Activated naive CD4-positive, alpha-beta T cell treated with anti-CD3 and anti-CD28 coated beads, Interleukin-2, amount 50 U/mL, for 16 hours (primary cell): ENCODE measurements at places on chromosomes 4 and X.
A peak's percentile ranks its signal among the peaks of the same experiment; 100 is the strongest.

DNA sequence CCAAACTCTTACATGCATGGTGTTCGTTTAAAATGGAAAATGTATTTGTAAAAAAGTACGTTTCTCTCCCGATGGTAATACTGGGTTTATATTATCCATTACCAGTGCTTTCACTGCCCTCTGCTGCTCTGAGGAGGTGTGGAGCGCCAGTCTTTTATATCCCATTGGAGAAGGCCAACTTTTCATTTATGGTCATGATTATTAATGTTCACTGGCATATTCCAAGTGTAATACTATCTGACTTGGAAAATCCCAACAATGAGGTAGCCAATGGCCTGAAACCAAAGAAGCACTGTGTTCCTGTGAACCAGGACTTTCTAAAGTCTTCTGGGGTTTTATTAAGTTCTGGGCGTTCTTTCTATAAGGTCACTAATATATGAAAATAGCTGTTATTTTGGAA is 80.7 kb downstream of the SYNPO2 start:
- DNase-seq, result no peak

DNA sequence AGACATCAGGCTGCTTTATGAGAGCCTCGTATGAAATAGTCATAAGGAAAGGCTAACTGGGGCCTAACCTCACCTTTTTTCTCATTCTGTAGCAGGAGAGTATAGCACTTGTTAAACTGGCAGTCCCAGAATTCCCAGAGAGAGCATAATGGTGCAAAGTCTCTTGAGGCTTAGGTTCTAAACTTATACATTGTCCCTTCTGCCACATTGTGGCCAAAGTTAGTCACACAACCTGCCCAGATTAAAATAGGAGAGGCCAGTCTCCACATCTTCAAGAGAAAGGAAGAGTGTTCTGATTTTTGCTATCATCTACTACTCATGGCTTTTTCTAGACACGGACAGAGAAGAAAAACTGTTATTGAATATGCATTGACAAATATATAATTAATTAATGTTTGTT is 1588.9 kb upstream of the PCDH7 start:
- no peak for DNase-seq

DNA sequence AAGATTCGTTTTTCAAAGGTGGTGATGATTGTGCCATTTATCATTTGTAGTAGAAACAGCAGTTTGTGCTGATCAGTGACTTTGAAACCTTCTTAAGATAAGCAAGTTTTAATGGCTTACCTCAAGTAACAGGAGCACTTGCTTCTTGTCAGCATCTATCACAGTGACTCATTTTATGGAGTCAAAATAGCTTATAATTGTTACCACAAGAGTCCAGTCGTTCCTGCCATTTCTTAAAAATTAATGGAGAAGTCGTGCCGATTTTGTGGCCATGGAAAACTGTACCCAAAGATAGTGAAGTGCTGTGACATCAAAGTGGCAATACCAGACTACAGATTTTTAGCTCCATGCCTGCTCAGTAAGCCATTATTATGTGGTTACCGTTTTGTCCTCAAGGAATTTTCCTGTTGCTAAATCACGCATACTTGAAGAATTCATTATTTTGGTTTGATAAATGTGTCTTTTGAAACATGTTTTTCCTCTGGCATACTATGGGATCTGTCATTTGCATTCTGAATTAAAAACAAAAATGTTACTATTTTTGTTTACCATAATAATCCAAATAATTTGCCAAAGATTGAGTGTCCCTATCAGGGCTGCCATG is 129.9 kb downstream of the CBR4 start:
- no peak for DNase-seq

- DNase-seq, result no peak
These were observed 116.0 kb upstream of the PGRMC2 start for GRCh38 chr4:128403586-128403985.

DNA sequence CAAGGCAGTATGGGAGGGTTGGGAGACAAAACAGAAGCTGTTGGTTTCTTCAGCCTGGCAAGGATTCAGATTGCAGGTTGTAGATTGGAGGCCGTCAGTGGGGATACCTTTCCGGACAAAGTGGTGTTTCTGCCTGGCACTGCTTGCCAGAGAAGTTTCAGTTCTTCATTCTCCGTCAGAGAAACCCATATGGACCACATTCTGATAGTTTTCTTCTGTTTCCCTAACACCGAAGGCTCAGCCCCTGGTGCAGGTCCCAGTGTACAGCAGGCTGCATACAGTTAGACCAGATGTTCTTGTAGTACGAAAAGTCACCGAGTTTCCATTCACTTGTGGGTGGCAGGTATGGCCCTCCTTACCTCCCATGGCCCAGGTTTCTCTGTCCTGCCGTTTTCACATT is 107.3 kb downstream of the PTTG2 start:
- no peak for DNase-seq

DNA sequence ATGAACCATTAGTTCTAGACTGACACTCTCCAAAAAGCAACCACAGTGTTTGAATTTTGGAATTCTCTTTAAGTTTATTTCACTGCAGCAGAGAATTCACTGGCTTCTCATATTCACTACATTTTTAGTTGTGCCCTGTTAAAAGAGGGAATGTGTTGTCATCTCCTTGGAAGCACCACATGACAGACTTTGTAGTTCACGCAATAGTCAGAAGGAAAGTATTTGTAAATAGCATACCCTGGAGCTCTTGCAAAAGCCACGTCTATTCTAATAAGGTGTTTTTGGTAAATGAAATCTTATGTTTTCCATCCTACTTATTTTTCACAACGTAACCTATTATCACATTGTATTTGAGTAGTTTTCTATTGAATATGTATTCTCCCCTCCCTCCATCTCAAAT is 25.8 kb downstream of the DOCK11 start:
- DNase-seq, result no peak

GRCh38 chr4:22515145-22515887 is 550 bp downstream of the ADGRA3 start:
- peak; percentile 40 for DNase-seq

DNA sequence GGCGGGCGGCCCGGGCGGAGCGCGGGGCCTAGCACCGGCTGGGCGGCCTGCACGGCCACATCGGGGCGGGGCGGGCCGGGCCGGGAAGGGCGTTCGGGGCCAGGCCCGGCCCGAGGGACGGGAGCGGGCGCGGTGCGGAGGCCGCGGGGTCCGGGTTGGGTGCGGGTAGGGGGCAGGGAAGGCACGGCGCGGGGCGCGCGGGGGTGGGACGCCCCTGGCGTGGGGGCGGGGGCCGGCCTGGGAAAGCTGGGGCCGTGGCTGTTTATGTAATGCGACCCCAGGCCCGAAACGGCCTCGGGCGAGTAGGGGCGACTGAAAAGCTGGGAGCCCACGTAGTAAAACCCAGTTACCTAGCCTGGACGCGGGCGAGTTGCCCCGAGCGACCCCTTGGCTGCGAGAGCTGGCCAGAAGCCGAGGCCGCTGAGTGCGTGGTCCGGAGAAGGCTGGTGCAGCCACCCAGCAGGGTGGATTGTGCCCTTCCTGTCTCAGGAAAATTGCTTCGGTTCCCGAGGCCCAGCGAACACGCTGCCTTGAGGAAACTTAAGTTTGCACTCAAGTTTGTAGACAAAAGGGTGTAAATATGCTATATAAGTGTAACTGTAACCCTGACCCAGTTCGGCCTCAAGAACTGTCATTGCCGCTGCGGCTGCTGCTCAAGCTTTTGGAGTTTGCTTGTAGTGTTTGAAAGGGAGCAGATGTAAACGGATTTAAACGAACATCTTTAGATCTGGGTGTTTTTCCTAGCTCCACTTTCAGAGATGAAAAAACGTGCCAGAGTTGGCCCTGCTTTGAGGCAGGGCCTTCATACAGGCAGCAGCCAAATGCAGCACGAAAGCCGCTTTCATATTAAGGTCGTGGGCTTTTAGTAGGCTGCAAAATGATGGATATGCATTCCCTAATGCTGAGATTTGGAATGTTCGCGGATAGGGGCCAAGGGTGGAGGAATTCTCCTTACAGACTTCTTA is 674 bp downstream of the SEC24B start:
- DNase-seq, result peak; percentile 13
